ENCODE measurements at places on chromosomes 1 and 21.

DNA sequence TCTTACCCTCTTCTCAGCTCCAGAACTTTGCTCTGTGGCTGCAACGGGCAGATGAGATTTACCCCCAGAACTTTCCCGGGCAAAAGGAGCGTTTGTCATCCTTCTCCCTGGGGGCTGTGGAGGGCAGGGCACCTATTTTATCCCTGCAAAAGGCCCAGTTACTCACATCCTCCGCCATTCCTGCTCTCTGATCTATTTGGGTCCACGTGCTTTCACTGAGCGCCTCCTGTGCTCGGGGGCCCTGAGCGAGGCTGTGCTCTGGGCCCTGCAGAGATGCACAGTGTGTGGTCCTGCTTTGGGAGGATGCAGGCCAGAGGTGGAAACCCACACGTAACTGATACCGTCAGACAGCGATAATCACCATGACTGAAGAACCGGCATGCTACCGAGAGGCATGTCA lies 2.4 kb upstream of the CSMD2 start:
- no peak for DNase-seq

DNA sequence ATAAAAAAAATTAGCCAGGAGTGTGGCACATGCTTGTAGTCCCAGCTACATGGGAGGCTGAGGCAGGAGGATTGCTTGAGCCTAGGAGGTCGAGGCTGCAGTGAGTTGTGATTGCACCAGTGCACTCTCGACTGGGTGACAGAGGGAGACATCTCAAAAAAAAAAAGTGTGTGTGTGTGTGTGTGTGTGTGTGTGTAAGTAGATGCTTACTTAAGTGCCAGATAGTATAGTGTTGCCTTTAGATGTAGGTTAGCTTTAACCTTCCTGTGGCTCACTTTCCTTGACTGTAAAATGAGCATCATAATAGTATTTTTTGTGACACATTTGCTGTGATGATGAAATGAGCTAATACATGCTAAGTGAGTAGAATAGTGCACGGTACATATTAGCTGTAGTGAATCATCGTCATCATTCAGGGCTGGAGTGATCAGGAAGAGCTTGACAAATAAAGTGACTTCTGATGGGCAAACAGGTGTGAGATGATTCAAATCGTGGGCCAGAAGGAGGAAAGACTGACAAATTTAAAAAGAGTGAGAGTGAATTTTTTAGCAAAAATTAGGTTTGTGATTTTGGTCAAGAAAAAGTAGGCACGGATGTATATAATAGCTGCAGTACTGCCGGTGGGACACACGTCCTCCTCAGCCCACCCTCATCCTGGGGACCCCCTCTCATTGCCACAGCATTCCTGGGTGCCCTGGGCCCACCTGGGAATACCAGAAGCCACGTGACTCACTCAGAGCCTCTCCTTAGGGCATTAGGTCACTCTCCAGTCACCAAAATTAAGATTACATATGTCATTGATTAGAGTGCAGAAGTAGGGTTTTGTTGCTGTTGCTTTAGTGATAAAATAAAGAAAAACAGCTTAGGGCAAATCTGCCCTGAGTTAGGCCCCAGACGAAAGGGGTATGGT lies 33.9 kb downstream of the EIF2D start:
- no peak for DNase-seq

DNA sequence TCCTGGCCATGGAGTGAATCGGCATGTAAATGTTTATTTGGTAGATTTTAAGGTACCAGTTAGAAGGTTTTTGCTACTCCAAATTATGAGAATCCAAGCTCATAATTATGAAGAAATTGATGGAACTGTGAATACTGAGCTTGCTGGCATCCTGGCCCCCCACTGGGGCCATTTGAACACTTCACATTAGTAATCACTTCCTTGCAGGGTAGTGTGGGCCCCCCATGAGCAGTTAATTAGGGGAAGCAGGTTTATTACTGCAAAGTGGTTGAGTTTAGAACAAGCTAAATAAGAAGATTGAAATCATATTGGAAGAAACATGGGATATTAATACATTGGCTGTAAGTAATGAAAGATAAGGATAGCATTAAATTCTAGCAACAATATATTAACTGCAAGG lies 86.7 kb downstream of the S1PR1 start:
- DNase-seq: no peak

GRCh38 chr1:20417581-20417980 lies 68.4 kb downstream of the CAMK2N1 start:
- DNase-seq: no peak

DNA sequence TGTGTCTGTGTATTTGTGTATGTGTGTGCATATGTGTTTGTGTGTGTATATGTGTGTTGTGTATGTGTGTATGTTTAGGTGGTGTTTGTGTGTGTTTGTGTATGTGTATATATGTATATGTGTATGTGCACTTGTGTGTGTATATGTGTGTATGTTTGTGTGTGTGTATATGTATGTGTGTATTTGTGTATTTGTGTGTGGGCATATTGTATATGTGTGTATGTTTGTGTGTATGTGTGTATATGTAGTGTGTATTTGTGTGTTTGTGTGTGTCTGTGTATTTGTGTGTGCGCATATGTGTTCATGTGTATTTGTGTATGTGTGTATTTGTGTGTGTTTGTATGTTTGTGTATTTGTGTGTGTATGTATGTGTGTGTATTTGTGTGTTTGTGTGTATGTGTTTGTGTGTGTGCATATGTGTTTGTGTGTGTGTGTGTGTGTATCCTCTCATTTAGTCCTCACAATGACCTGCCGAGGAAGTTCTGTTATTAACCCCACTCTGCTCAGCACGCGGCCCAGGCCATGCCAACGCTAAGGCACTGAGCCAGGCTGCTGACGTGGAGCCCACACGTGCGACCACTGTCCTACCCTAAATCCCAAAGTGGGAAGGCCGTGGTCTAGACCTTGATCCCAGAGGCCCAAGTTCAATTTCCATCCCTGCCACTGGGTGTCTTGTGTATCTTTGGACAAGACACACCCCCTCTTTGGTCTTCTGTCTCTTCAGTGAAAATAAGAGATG lies 43.2 kb upstream of the TMEM51 start:
- DNase-seq: no peak

- DNase-seq: no peak
Observed at GRCh38 chr1:36522461-36523229, 39.9 kb upstream of the CSF3R start.

- no peak for DNase-seq
Observed at GRCh38 chr1:20729990-20730689, 2.4 kb downstream of the SH2D5 start.

DNA sequence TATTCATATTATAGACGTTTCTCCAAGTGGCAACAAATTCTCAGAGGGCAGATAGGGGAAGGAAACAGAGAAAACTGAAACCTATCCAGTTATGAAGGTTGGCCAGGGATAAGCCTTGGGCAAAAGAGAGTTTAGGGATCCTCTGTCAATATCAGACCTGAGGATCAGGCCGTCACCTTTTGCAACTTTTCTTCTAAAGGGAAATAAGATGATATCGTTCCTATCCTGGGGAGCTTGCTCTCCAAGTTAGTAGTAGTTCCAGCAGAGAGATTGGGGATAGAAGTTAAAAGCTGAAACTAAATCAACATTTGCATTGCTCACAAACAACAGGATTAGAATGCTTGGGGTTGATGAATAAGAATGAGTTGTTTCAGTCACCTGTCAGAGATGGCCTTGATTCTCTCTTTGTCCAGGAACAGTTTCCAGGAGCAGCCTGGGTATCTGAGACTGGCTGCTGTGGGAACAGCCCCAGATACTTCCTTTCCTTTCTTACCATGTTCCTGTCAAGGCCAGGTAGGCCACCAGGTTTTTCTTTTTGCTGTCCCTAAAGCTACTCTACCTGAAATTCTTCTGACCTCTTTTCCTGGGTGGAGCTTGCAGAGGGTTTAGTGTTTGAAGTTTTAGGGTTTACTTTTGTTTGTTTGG lies 2.5 kb downstream of the RIIAD1 start:
- no peak for DNase-seq

GRCh38 chr1:241964550-241965282 lies 7.1 kb downstream of the BECN2 start:
- no peak for DNase-seq

- DNase-seq: no peak
Observed at GRCh38 chr1:26280333-26281042, 602 bp downstream of the SH3BGRL3 start.

GRCh38 chr1:218384581-218384993 lies 39.5 kb downstream of the TGFB2 start:
- no peak for DNase-seq

DNA sequence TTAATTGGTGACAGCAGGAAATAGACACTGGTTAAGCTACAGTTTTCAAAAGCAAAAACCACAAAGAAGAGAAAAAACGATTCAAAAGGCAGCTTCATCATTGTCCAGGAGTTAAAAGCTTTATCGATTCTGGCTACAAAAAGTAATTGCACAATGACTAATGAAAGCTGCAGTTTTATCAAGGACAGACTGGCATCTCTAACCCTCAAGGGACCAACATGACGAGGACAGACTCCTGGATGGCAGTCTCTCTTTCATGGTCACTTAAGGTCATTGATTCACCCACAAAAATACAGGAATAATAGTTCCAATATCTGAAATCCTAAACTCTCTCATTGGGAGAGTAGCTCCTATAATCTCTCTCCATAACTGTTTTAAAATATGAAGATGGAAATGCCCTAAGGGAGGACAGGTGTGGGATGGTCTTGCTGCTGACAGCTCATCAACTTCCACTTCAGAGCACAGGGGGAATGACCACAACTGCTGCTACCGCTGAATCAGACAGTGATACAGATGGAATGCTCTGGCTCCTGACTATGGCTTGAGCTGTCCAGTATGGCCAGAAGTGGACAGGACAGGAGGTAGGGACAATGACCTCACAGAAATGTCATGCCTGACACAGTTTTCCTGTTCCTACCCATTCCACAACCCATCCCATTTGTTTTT lies 17.4 kb upstream of the CPLANE2 start:
- DNase-seq: no peak

DNA sequence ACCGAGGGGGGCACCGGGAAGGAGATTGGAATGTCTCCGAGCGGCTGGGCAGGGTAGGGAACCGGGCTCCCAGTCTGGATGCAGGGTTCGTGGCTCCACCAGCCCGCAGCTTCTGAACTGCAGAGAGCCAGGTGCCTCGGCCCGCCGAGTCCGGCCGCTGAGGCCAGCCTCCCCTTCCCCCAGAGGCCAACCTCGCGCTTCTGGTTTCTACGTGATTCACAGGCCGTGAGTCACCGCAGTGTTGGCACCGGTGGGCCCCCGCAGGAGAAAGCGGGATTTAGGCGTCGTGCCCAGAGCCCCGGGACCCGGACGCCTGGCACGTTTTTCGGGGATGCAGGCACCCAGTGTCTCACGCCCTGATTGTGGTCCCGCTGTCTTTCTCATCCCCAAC lies 458 bp downstream of the CRABP2 start:
- no peak for DNase-seq

DNA sequence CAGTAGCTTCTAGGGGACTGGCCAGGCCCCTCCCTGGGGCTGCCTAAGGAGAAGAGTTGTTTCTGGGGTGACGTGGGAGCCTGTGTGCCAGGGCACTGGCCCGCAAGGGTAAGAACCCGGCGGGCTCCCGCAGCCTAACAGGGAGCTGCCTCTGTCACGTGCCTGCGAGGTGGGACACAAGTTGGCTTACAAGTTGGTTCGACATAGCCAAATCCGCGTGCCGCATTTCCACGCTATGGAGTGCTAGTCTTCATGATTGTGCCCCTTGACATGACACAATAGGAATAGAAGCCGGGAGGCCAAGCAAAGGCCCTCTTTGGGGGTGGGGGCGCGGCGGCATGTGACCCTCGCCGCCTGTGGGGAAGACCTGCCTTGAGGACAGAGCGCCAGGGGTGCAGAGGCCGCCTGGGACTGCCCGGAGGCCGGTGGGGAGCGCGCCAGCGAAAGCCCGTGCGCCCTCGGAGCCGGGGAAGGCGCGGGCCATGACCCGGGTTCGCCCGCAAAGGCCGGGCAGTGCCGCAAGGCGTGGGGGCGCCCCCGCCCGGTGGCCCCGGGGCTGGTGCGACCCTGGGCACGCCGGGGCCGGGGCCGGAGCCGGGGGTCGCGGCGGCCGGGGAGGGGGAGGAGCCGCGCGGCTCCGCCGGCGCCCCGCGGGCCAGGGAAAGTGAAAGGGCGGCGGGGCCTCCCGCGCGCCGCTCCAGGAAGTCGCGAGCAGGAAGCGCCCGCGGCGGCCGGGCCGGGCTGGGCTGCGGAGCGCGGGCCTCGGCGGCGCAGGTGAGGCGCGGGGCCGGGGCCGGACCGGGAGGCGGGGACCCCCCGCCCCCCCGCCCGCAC lies at the start of gene SLC37A1:
Gene SLC37A1, plus strand, starts transcription at position 702 of the 834 bp plus-strand sequence. CDS start 4,603 bp downstream, outside the sequence.
- no peak for DNase-seq

GRCh38 chr1:200838676-200839445 lies 33.9 kb upstream of the GPR25 start:
- DNase-seq: peak; percentile 37

- DNase-seq: no peak
Observed at GRCh38 chr1:234621127-234621468, 11.1 kb upstream of the IRF2BP2 start.

GRCh38 chr1:227915564-227916553 lies 31.9 kb downstream of the WNT9A start:
- no peak for DNase-seq

GRCh38 chr1:180964056-180964455 lies 51.4 kb downstream of the KIAA1614 start:
- DNase-seq: no peak

DNA sequence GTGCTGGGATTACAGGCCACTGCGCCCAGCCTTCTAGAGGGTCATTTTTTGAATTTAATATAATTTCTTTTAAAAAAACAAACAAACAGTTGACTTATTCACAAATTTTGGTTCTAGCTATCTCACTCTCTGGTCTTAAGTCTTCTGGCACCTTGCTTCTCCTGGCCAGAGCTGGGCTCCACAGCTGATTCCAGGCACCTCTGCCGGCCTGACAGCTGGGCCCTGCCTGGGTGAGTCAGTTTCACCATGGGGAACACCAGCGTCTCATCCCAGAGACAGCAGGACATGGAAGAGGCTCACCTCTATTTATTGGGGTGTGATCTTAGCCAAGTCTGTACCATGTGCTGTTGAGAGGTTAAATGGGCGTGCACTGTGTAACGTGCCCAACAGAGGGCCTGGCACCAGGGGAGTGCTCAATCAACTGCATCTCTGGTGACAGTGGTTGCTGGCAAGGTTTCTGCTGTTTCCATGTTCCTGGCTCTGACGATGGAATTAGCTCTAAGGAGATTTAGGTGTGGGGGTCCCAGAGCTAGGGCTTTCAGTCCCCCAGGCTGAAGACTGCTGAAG lies 956 bp downstream of the CPLANE2 start:
- no peak for DNase-seq

GRCh38 chr1:24417681-24418080 lies 2.1 kb downstream of the NIPAL3 start:
- DNase-seq: no peak

Data from GM04503 (cell line).